ENCODE measurements at places on chromosomes 16 and 17.

DNA sequence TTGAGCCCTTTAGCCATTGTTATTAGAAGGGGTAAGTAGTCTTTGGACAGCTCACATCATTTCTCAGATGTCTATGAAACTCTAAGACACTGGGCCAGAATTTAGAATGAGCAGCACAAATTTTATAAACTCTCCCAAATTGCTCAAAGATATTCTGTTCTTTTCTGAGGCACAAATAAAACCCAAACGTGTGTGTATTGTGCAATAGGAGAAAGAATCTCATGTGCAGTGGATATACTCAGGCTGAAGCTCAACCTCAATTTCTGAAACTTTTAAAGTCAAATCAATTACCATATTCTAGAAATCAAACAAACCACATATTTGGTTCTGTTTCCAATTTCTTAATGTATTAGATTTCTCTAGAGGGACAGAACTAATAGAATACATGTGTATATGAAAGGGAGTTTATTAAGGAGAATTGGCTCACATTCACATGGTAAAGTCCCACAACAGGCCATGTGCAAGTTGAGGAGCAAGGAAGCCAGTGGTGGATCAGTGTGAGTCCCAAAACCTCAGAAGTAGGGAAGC is 403.6 kb downstream of the RBFOX1 start:
- DNase-seq: no peak

DNA sequence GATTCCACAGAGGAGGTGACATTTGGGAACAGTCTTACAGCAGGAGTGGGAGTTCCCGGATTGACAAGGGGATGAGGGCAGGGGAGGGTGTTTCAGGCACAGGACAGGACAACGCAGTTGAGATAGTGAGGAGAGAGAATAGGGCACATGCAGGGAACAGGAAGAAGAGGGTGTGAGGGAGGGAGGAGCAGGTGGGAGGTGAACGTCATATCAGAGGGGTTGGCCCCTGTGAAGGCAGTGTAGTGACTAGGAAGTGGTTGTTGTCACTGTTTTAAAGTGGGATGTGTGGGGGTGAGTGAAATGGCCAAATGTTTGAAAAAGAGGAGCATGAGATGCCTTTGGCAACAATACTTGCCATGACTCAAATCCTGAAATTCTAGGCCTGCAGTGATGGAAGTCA is 12.2 kb downstream of the PRKCB start:
- DNase-seq: no peak

- no peak for DNase-seq
Observed at GRCh38 chr17:67080804-67081203, 36.5 kb downstream of the CACNG1 start.

DNA sequence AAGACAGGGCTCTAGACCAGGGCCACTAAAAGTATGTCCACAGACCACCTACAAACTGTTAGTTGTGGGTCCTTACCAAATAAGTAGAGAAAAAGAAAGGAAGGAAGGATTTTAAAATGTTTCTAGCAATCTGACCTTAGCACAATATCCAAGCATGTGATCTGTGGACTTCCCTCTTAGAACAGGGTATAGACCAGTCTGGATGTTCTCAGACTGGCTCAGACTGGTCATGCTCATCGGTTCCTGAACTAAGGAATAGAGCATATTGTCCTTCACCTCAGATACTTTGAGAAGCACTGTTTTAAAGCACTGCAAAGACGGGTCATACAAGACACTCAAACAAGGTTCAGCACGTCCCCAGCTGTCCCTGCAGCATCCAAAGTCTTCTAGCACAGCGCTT is 25.8 kb downstream of the CUEDC1 start:
- DNase-seq: no peak

GRCh38 chr17:57604771-57605674 is 140.1 kb downstream of the CCDC182 start:
- DNase-seq: no peak

DNA sequence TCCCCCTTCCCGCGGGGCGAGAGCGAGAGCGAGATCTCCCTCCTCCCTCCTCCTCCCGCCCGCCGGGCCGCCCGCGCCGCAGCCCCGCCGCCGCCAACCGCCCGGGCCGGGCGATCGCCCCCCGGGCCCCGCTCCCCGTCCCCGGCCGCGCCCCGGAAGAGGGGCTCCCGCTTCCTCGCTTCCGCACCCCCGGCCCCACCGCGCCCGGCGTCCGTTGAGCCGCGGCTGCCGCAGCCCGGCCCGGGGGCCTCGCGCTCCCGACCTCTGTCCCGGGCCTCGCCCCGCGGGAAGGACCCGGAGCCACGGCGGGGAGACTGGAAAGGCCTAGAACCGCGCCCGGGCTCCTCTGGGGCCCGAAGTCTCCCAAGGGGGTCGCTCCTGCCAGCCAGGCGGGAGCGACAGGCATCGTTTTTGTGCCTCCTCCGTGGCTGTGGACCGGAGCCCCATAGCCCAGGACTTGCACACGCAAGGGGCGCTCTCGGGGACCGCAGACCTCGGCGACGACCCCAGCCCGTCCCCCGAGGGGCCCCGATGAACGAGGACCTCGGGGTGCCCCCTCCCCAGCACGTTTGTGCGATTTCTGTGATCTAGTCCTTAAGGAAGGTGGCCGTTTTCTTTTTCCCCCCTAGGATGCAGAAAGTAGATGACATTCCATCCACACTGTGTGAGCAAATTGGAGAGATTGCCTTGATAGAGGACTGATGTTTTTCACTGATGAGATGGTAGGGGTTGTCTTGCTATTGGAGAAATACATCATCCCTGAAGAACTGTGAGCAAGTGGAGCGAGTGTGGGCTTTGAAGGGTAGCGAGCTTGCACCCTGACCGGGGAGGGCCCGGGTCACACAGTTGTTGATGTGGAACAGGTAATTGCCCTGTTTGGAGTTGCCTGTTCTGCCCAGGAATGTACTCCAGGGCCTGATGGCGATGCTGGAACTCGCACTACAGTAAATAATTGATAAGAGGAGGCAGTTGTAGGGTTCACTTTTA is 611 bp downstream of the BANP start:
- no peak for DNase-seq

- no peak for DNase-seq
Observed at GRCh38 chr17:6072157-6072556, 2.0 kb downstream of the WSCD1 start.

DNA sequence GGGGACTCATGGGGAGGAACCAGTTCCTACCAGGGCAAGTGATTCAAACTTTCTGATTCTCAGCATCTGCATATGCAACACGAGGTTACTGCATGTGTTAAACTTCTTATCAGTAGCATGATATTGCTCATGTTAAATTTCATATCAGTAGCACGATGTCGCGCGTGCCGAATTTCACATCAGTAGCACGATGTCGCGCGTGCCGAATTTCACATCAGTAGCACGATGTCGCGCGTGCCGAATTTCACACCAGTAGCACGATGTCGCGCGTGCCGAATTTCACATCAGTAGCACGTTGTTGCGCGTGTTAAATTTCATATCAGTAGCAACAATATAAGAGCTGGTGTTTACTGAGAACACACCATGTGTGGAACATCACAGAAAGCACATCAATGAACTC is 221.6 kb downstream of the GSG1L start:
- DNase-seq: no peak

- peak; percentile 6 for DNase-seq
Observed at GRCh38 chr17:15651583-15652110, 32.1 kb upstream of the FBXW10B start.

DNA sequence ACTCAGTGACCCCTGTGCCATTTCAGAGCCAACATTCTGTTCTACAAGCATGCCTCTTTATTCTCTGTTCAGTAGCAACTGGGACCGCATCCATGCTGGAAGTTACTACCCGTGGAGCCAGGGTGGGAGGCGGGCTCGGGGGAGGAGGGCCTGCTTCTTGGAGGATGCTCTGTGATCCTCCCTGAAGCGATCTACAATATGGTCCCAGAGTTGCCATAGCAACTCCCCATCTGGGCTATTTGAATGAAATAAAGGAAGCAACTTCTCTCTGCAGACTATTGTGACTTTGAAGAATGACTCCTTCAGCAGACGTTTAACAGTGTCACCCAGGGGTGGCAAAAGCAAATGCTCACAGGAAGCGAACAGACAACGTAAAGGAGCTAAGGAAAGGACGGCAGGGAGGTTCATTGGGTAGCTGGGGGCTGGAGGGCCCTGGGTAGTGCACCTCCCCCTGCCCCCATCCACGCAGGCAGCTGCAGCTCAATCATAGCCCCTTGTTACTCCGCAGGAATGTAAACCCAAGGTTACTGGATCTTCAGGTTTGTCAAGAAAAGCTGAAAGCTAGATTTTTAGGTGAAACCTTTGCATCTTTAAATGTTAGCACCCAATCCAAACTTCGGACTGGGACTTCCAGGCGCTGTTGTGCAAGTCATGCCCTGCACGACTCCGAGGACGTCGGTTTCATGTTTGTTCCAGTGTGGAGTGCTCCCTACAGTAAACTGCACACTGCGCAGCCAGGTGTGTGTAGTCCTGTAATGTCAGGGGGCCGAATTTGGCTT is 51.1 kb upstream of the MEAK7 start:
- no peak for DNase-seq

- DNase-seq: no peak
Observed at GRCh38 chr17:80927791-80928216, 63.8 kb upstream of the CHMP6 start.

- DNase-seq: peak; percentile 30
Observed at GRCh38 chr17:73255671-73256181, 6.0 kb downstream of the CPSF4L start.

GRCh38 chr17:62714016-62714777 is 86.7 kb downstream of the MRC2 start:
- no peak for DNase-seq

DNA sequence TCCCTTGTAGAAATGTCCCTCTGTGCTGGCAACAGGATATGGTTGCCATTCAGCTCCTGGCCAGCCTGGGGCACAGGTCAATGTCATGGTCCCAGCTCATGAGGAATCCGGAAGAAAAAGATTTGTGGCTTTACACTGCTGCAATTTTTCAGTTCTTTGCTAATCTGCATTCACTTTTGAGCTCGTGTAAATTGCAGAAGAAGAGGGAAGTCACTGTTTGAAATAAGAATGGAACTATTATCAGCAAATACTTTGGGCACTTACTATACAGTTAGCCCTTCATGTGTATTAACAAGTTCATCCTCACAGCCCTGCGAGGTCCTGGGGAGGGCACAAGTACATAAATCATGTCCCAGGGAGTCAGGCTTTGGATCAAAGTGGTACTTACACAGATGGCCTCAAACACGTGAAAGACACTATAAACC is 14.2 kb downstream of the SLC47A2 start:
- DNase-seq: no peak

GRCh38 chr17:71635187-71635586 is 485.6 kb upstream of the SOX9 start:
- no peak for DNase-seq

GRCh38 chr17:41345992-41346391 is 4.6 kb downstream of the KRT33A start:
- DNase-seq: no peak

DNA sequence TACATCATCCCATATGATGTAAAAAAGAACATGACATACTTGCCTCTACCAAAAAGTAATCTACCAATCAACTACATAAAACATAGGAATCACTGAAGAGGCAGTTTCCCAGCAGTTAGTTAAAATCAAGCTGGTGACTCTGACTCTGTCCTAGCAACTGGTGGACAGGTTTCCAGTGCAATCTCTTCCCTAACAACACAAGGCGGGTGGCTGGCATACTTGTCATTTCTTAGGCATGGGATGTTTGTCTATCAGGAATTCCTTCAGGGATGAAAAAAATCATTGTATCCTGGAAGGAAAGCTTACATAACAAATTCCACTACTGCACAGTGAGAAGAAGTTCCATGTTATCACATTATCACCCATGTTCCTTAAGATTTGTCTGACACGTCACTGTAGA is 50.9 kb downstream of the HELZ start:
- DNase-seq: no peak

- DNase-seq: no peak
Observed at GRCh38 chr17:50220811-50221210, 19.4 kb upstream of the COL1A1 start.

DNA sequence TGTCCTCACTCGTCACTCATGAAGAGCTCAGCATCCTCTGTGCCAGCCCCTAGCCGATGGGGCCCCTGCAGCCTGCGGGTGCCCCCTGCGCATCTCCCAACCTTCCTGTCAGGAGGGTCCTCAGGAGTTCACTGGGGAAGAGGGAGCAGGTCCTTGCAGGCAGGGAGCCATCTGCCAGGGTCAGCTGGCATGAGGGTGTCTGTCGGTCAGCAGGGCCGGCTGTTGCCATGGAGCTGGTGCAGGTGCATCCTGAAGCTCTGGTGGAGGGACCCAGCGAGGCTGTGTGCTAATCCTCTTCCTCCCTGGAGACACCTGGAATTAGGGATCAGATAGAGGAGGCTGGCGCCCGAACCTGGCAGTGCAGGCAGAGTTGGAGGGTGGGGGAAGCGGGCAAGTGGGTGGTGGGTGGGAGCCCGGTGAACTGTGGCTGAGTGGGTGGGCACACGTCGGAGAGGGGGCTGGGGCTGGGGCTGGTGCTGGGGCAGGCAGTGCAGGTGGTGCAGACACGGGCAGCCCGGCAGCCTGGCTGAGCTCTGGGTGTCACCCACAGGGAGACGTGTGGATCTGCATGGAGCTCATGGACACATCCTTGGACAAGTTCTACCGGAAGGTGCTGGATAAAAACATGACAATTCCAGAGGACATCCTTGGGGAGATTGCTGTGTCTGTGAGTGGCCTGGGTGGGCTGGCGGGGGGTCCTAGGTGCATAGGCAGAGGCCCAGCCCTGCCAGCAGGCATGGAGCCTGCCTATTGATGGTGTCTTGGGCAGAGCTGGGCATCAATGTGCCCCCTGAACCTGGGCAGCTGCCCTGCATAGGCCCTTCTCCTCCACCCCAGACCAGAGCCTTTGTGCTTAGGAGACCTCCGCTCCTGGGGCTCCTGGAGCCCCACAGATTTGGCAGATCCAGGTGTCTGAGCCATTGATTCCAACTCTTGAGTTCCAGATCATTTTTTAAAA is 17.4 kb downstream of the MAP2K3 start:
- DNase-seq: no peak

DNA sequence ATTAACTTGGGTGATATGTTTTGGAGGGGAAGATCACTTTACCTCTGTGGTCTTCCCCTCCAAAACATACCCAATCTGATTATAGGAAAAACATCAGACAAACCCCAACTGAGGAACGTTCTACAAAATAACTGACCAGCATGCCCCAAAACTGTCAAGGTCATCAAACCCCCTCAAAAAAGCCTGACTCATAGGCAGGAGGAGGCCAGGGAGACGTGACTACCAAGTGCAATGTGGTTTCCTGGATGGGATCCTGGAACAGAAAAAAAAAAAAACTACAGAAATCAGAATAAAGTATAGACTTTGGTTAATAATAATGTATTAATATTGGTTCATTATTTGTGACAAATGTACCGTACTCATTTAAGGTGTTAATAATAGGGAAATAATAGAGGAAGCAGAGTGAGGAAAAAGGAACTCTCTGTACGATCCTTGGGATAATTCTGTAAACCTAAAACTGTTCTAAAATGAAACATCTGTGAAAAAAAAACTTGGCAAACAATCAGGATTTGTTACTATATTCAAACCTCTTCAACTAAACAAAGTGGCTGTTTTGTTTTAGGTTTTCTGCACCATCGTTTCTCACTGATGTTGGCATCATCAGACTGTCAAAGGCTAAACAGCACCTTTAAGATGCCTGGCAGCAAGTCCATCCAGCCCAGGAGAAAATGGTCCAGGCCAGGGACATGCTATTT is 266.7 kb upstream of the SDK2 start:
- no peak for DNase-seq

- DNase-seq: no peak
Observed at GRCh38 chr16:49236216-49236615, 45.4 kb downstream of the CBLN1 start.

GRCh38 chr16:56505181-56505580 is 14.6 kb downstream of the BBS2 start:
- no peak for DNase-seq

- DNase-seq: no peak
Observed at GRCh38 chr17:39761861-39762496, 24.2 kb downstream of the GRB7 start.

- DNase-seq: no peak
Observed at GRCh38 chr17:59807892-59808509, 84.7 kb downstream of the TUBD1 start.
